ENCODE measurements at places on chromosomes 11 and 22. TPM values are rescaled to one million over a fixed set of nuclear protein-coding genes. Genes with fewer than 3 reads are reported as not detected.

GRCh38 chr11:20080032-20080685 lies 80.1 kb downstream of the DBX1 start:
- DNase-seq: no peak

DNA sequence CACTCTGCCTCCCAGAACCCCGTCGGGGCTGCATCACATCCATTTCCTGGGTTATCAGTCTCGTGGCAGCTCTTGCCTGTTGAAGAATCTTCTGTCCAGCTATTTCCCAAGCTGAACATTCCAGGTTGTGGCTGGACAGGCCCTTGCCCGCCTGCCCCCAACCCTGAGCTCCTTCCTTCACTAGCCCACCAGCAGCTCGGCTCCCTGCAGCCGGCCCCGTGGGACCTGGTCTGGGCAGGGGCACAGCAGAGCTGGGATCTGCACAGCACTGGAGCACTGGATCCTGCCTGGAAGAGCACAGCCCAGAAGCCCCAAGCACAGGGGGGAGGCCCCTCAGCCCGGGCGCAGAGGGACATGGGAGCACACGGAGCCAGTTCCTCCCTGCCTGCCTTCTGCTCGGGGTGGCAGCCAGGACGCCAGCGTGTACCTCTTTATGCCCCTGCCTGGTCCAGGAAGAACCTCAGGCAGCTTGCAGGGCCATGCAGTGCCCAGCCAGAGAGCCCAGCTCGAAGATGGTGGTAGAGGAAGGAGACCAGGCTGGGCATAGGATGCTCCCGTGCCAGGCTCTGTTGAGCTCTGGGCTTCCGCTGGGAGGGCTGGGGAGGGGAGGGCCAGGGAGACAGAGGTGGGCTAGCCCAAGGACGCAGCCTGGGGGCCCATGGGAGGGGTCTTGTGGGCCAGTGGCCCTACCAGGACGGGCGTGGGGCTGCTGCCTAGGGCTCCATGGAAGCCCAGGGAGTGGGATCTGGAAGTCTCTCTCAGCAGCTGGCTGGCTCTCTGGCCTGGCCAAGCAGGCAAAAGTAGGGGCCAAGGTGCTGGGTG lies 16.6 kb upstream of the GNB1L start:
- DNase-seq: peak; percentile 55

DNA sequence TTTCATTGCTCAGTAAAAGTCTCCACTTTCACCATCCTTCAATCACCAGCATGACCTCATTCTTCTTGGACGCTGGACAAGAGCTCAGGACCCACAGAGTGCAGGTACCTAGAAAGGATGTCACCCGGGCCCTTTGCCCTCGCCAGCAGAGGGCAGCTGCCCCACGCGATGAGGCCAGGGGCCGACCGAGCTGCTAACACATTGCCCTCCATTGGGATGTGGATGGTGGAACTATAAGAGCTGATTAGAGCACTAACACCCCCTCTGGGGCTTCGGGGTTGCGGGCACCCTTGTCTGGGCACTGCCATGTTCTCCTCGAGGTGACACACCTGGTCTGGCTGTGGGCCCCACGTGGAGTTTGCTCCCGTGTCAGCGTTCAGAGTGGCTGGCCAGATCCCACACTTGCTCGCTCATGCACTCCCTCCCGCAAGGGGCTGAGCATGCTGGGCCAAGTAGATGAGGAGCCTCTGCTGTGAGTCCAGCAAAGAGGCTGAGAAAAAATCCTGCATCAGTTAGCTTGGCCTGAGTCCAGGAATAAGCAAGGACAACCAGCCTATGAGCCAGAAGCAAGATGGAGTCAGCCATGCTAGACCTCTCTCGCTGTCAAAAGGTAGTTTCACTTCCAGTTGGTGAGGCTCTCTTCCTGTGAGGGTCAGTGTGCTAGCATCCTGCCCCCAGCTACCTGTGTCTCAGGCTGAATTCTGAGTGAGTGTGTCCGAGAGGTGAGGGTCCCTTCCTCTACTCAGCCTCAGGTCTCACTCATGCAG lies 9.8 kb downstream of the KRTAP5-6 start:
- no peak for DNase-seq

LAYN gene
- 6.3 TPM for total RNA-seq

PTGDR2 gene
- 0.25 TPM for total RNA-seq

GRCh38 chr11:8812438-8812837 lies 98.6 kb upstream of the AKIP1 start:
- no peak for DNase-seq

- peak; percentile 41 for DNase-seq
These were observed 4.8 kb downstream of the BEST1 start for GRCh38 chr11:61954851-61955421.

DNA sequence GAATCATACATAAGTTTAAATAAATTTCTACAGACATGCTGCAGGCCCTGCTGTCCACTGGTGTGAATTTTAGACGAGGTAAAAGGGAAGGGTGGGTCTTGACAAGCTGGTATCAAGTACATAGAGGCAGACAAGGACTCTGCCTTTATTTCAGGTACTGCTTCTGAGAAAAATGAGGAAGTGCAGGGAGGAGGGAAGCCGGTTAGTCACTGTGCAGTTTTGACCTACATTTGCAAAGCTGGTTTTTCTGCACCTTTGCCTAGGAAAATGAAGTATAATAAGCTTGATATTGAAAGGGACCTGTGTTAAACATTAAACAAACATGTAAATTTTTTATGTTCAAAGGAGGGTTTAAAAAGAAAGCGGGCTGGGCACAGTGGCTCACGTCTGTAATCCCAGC lies 24.6 kb downstream of the TMEM45B start:
- no peak for DNase-seq
